ENCODE measurements at places on chromosomes 3 and 15.

- H3K27me3 ChIP-seq, result no peaks in the 10 kb centered on the region
- no peak for DNase-seq
- H3K4me3 ChIP-seq, result no peak overlapping the region
Measured at GRCh38 chr3:106092792-106093191, 224.0 kb upstream of the CBLB start.

DNA sequence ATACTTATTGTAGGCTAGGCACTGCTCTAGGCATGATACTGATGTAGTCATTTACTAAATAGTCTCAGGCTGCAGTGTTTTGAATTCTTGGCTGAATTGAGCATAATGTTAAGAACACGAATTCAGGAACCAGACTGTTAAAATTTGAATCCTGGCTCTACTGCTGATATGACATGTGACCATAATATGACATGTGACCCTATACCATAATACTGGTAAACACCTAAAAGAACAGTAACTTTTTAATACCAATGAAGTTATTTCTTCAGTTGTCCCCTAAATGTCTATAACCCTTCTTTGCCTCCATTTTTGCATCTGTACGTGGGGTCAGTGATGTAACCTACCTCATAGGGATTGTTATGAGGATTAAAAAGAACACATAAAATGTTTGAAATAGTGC, 18.1 kb downstream of the TBC1D23 start:
- no peak for DNase-seq
- no peaks in the 10 kb centered on the region for H3K27me3 ChIP-seq
- no peak overlapping the region for H3K27ac ChIP-seq
- H3K4me3 ChIP-seq, result no peak overlapping the region
- H3K36me3 ChIP-seq, result no peaks in the 10 kb centered on the region
- H3K4me1 ChIP-seq, result peaks cover 10% of the 10 kb centered on the region

GRCh38 chr3:117161816-117162215, 452.2 kb downstream of the TUSC7 start:
- no peak for DNase-seq
- no peaks in the 10 kb centered on the region for H3K27me3 ChIP-seq
- H3K27ac ChIP-seq, result no peak overlapping the region
- H3K4me1 ChIP-seq, result peaks cover 36% of the 10 kb centered on the region
- H3K36me3 ChIP-seq, result no peaks in the 10 kb centered on the region

- no peaks in the 10 kb centered on the region for H3K36me3 ChIP-seq
- H3K27ac ChIP-seq, result no peak overlapping the region
- no peak overlapping the region for H3K4me3 ChIP-seq
- no peaks in the 10 kb centered on the region for H3K27me3 ChIP-seq
- peaks cover 38% of the 10 kb centered on the region for H3K4me1 ChIP-seq
Measured at GRCh38 chr3:9276761-9277370, 27.4 kb upstream of the SRGAP3 start.

DNA sequence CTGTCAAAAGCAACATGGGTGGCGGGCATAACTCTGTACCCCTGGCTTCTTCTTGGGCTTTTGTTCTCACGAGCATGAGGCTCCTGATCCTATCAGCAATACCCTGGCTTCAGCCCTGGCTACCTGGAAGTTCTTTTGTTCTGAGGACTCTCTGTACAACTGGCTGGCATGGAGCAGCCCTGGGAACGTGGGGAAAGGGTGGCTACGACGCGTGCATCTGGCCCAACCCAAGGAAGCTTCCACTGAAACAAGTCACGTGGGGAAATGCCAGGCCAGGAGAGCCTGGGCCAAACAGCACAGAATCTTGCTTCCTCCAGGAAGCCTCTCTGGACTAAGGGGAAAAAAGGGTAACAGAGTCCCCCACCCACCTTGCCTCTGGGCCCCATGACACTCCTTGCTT, 22.7 kb upstream of the ATP2B2 start:
- DNase-seq, result no peak
- peaks cover 22% of the 10 kb centered on the region for H3K27me3 ChIP-seq
- no peak overlapping the region for H3K27ac ChIP-seq
- no peaks in the 10 kb centered on the region for H3K4me1 ChIP-seq
- H3K36me3 ChIP-seq, result no peaks in the 10 kb centered on the region

GRCh38 chr3:95351158-95351557, 1288.3 kb downstream of the NSUN3 start:
- H3K27ac ChIP-seq, result no peak overlapping the region
- H3K36me3 ChIP-seq, result no peaks in the 10 kb centered on the region
- H3K27me3 ChIP-seq, result no peaks in the 10 kb centered on the region
- no peak for DNase-seq

GRCh38 chr15:97875513-97876280, 84.8 kb upstream of the ARRDC4 start:
- peaks cover 2% of the 10 kb centered on the region for H3K36me3 ChIP-seq
- H3K27me3 ChIP-seq, result no peaks in the 10 kb centered on the region
- no peak overlapping the region for H3K4me3 ChIP-seq
- no peak for DNase-seq

DNA sequence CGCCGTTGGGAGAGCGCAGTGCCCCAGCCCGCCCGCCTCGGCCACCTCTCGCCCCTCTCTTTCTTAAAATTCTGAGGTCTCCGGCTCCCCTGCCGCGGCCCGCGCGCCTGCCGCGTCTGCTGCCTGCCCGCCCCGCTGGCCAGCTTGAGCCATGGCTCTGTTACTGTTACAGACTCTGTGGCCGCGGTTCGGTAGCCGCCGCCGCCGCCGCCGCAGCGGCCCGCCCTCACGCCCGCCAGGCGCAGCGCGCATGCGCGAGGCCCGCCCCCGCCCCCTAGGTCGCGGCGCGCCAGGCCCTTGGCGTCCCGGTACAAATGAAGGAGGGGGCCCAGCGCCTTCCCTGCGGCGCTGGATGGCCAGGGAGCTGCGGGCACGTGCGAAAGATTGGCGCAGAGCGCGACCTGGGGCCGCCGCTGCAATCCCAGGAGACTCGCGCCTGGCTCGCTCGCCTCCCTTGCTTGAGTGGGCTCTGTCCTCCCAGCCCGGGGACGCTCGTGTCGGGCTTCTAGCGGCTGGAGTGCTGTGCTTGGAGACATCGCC, at the start of gene ONECUT1:
ONECUT1 (minus strand) TSS at position 168 of the 540 bp plus-strand sequence. CDS start 452 bp downstream, outside the sequence.
- H3K36me3 ChIP-seq, result peaks cover 16% of the 10 kb centered on the region
- H3K27ac ChIP-seq, result peak within 1 kb of the TSS; percentile 86
- H3K4me1 ChIP-seq, result peaks cover 52% of the 10 kb centered on the region
- peak within 1 kb of the TSS; percentile 90 for H3K4me3 ChIP-seq
- H3K27me3 ChIP-seq, result peaks cover 40% of the 10 kb centered on the region

- H3K4me3 ChIP-seq, result no peak overlapping the region
- H3K36me3 ChIP-seq, result no peaks in the 10 kb centered on the region
- H3K4me1 ChIP-seq, result no peaks in the 10 kb centered on the region
- H3K27me3 ChIP-seq, result peaks cover 7% of the 10 kb centered on the region
- DNase-seq, result no peak
- no peak overlapping the region for H3K27ac ChIP-seq
Measured at GRCh38 chr15:87998630-87999029, 257.9 kb downstream of the NTRK3 start.

GRCh38 chr15:34262362-34262761, 37.5 kb downstream of the EMC4 start:
- H3K27me3 ChIP-seq, result no peaks in the 10 kb centered on the region
- DNase-seq, result no peak
- H3K36me3 ChIP-seq, result no peaks in the 10 kb centered on the region
- H3K4me1 ChIP-seq, result no peaks in the 10 kb centered on the region
- no peak overlapping the region for H3K27ac ChIP-seq

DNA sequence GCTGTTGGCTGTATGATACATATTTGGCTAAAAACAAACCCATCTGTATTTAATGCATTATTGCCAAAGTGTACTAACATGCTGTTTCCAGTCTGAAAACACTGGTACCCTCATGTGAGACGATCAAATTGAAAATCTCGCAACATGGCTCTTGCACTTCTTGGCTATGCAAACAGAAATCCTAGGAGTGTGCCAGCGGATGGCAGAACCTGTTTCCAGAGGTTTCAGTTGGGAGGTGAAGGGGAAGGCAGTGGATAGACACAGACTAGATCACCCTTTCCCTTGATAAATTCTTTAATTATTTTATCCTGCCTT, 350.3 kb downstream of the TUSC7 start:
- no peak for DNase-seq
- no peak overlapping the region for H3K4me3 ChIP-seq
- H3K27ac ChIP-seq, result no peak overlapping the region

DNA sequence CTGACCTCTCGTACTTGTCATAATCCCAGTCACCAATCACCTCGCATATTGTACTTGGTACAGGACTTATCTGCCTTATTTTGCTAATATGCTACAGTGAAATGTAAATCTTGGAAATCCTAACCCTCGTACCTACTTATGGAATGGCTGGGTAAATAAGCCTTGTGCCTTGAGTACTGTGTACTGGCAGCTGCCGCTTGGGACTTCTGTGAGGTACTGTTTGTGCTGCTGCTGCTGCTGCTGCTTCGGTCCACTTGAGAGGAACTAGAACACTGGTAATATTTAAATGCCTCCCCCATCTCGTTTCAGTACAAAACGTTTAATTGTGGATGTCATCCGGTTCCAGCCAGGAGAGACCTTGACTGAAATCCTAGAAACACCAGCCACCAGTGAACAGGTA, 42.5 kb upstream of the CRTC3 start:
- H3K4me3 ChIP-seq, result no peak overlapping the region
- H3K27ac ChIP-seq, result no peak overlapping the region
- no peaks in the 10 kb centered on the region for H3K27me3 ChIP-seq
- peaks cover 11% of the 10 kb centered on the region for H3K36me3 ChIP-seq

- no peak overlapping the region for H3K4me3 ChIP-seq
- H3K27ac ChIP-seq, result no peak overlapping the region
- H3K36me3 ChIP-seq, result no peaks in the 10 kb centered on the region
- peaks cover 15% of the 10 kb centered on the region for H3K4me1 ChIP-seq
- no peaks in the 10 kb centered on the region for H3K27me3 ChIP-seq
Measured at GRCh38 chr3:167913219-167913835, 177.8 kb downstream of the SERPINI1 start.

DNA sequence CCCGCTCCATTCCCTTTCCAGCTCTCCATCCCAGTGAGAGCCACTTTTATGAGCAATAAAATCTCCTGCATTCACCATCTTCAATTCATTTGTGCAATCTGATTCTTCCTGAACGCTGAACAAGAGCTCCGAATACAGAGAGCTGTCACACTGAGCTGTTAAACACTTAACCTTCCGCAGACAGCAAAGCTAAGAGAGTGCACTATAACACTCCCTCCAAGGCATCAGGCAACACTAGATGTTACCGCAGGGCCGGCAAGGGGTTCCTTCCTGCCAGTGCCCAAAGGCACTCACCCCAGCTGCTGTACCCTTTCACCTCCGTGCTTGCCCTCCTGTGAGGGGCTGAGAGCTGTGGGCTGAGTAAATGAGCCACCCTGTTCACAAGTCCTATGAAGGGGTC, 85.6 kb downstream of the BCHE start:
- H3K4me1 ChIP-seq, result no peaks in the 10 kb centered on the region
- no peaks in the 10 kb centered on the region for H3K36me3 ChIP-seq
- no peaks in the 10 kb centered on the region for H3K27me3 ChIP-seq
- H3K27ac ChIP-seq, result no peak overlapping the region
- H3K4me3 ChIP-seq, result no peak overlapping the region

- H3K4me3 ChIP-seq, result no peak overlapping the region
- DNase-seq, result no peak
- no peak overlapping the region for H3K27ac ChIP-seq
- peaks cover 20% of the 10 kb centered on the region for H3K36me3 ChIP-seq
- no peaks in the 10 kb centered on the region for H3K4me1 ChIP-seq
Measured at GRCh38 chr15:62035256-62035924, 24.9 kb downstream of the VPS13C start.
